ENCODE measurements at places on chromosomes 1 and 21.

DNA sequence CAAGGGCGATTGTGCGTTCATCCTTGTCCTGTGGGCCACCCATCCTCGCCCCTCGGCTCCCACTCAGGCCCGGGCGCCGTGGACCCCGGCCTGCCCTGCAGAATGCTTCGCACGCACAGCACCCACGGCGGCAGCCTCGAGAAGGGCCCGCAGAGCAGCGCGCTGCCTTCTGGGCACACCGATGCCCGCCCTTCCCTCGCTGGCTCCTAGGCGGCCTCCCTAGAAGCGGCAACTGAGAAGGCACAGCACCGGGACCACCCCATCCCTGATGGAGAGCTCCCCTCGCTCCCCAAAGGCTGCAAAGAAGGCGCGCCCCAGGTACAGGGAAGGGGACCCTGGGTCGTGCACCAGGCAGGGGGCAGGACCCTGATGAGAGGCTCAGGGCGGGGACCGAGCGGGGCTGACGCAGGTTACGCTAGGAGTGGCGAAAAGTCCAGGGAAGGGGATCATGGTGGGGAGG, 971 bp downstream of the CAPZB start:
- DNase-seq = no peak

GRCh38 chr1:84611796-84612195, 37.6 kb upstream of the CTBS start:
- DNase-seq = no peak

GRCh38 chr21:25539606-25540005, 67.7 kb downstream of the MRPL39 start:
- no peak for DNase-seq

GRCh38 chr1:198970916-198971315, 332.1 kb downstream of the PTPRC start:
- no peak for DNase-seq

- no peak for DNase-seq
These were observed 21.6 kb upstream of the STUM start for GRCh38 chr1:226526801-226527595.

GRCh38 chr1:9596415-9597123, 7.9 kb downstream of the TMEM201 start:
- DNase-seq = no peak

- no peak for DNase-seq
These were observed 5.2 kb downstream of the NPL start for GRCh38 chr1:182794676-182795201.

- DNase-seq = no peak
These were observed 2.3 kb downstream of the CRP start for GRCh38 chr1:159712080-159712479.

DNA sequence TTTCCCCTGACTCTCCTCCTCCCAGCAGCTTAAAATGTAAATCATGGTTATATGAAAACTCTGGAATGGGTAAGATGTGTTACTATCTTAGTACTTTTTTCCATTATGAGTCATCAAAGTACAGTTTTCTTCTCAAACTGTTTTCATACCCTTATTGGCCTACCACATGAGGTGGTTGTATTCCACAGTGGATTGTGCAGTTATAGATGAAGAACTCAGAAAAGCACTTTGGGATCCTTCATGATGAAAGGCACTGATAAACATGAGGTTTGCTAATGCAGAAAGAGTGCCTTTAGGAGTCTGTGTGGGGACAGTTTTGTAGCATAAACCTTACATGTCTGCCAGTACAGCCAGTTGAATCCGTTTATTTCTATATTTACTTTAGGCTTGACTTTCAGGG, 32.0 kb upstream of the MYOCOS start:
- no peak for DNase-seq

DNA sequence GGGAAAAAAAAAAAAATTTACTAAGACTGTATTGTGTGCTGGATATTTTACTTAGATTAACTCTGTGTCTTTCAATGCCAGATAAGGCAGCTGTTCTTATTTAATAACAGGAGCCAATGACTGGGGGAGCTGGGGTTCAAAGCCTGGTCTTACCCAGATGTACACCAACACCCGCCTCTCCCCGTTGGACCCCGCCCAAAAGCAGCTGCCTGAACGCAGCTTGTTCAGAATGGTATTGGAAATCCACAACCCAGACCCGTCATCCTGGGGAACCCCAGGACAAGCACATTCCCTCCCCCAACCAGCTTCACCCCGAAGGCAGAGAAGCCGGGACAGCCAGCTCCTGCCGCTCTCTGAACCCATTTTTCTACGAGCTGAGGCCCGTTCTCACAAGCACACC, 113.6 kb upstream of the TMPRSS2 start:
- no peak for DNase-seq

GRCh38 chr1:174309490-174309889, 138.3 kb upstream of the GPR52 start:
- no peak for DNase-seq

GRCh38 chr1:187514110-187514509, 685.4 kb downstream of the PLA2G4A start:
- DNase-seq = no peak

DNA sequence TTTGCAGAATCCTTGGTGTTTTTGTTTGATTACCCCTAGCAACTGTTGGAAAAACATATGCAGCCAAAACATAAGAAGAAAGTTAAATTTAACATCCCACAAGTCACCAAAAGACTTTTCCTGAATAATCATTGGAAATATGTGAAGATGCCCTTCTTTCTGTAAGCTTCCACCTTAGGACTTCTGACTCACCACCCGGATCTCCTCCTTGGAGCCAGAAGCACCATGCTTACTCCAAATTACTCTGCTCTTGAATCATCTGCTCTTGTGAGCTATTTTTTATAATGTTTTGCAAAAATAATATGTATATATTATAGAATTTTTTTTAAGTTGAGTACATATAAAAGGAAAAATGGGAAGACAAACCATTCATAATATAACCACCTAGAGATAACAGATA, 391.7 kb downstream of the KCTD3 start:
- DNase-seq = no peak

GRCh38 chr1:30618335-30618747, 105.0 kb downstream of the MATN1 start:
- no peak for DNase-seq

DNA sequence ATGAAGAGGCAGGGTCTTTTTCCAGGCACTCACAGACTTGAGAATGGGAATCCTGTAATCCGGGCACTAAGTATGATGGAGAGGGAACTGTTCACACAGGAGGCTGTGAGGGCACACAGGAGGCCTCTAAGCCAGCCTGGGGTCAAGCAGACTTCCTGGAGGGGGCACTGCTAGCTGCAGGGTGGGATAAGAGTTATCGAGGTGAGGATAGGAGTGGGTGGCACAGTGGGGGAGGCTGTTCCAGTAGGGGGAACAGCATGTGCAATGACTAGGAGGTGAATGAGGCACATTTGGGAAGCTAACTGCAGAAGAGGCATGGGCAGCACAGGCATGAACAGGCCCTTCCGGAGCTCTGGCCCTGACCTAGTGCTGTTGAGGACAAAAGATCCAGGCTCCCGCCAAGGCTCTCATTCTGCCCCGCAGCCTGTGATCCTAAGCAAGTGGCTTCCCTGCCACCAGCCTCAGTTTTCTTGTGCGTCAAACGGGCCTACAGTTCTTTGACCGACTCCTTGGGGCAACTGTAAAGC, 216.7 kb downstream of the TRABD2B start:
- DNase-seq = no peak

DNA sequence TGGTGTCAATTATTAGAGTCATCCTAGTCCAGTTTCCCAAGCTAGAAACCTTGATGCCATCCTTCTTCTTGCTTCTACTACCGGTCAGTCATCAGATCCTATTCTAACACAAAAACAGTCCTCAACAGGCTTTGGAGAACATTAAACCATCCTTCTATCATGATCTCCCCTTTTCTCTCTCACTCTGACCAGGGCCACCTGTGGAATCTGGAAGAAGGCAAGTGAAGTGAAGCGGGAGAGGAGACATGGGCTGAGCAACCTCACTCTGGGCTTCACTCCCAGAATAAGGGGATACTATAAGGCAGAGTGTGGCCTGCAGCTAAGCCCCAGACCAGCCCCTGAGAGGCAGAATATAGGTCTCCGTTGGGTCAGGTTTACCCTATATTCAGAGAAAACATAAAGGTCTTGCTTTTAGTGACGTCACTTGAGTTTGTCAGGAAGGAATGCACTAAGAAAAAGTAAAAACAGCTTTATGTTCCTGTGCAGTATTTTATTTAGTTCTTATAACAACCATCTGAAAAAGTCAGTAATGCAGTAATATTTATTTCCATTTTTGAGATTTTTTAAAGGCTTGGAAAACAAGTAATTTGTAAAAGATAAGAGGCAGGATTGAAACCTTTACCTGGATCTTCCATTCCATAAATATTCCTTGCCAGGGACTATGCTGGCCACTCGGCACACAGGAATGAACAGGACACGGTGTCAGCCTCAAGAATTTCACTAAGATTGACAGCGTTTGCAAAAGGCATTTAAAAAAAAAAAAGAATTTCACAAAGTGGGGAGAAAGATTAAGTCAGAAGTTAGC, 61.3 kb downstream of the NFASC start:
- no peak for DNase-seq

GRCh38 chr1:28236656-28237322, 865 bp downstream of the ATP5IF1 start:
- DNase-seq = no peak

- DNase-seq = no peak
These were observed 121.7 kb downstream of the TNFSF18 start for GRCh38 chr1:172929006-172929405.

DNA sequence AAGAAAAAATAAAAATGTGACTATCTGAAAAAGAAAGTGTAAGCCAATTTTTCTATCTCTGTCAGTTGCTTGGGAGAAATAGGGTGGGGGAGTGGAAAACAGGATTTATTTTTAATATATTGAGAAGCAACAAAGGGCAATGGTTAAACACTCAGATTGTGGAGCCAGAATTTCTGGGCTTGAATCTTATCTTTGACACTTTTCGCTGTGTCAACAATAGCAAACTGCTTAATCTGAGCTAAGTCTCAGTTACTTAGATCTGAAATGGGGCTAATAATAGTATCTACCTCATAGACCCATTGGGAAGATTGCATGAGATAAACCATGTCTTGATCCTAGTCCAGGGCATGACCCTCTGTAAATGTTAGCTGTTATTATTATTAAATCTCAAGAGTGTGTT, 468.1 kb downstream of the ADGRL2 start:
- no peak for DNase-seq

- no peak for DNase-seq
These were observed 12.0 kb downstream of the SETD4 start for GRCh38 chr21:36048357-36048756.

- DNase-seq = no peak
These were observed 2.6 kb downstream of the CLCC1 start for GRCh38 chr1:108960719-108961118.

DNA sequence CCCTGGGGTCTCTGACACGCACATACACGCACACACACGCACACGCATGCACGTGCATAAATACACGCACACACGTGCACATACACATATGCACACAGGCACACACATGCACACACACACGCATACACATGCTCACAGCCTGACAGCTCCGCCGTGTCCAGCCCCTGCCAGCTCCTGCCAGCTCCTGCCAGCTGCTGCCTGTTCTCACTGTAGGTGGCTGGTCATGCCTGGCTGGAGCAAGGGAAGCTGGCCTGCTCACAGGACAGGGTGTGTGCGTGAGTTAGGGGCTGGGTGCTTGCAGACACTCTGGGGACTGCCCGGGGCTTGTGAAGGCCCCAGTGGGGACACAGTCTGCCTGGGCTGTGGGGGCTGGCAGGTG, 4.9 kb downstream of the PLCH2 start:
- DNase-seq = no peak

DNA sequence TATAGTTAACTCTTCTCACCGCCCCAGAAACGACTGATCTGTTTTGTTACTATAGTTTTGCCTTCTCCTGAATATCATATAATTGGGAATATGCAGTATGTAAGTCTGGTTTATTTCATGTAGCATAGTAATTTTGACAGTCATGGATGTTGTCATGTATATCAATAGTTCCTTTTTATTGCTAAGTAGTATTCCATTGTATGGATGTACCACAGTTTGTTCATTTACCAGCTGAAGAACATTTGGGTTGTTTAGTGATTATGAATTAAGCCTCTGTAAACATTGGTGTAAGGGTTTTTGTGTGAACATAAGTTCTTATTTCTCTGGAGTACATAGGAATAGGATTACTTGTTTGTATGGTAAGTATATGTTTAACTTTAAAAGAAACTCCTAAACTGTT, 55.5 kb downstream of the ACTL8 start:
- no peak for DNase-seq

GRCh38 chr1:154607106-154607608, 829 bp downstream of the ADAR start:
- no peak for DNase-seq

GRCh38 chr21:37241426-37241825, 25.7 kb downstream of the VPS26C start:
- no peak for DNase-seq

GRCh38 chr1:242187171-242187570, 188.3 kb upstream of the MAP1LC3C start:
- no peak for DNase-seq

- DNase-seq = no peak
These were observed 13.7 kb downstream of the CADM3 start for GRCh38 chr1:159185121-159185520.

DNA sequence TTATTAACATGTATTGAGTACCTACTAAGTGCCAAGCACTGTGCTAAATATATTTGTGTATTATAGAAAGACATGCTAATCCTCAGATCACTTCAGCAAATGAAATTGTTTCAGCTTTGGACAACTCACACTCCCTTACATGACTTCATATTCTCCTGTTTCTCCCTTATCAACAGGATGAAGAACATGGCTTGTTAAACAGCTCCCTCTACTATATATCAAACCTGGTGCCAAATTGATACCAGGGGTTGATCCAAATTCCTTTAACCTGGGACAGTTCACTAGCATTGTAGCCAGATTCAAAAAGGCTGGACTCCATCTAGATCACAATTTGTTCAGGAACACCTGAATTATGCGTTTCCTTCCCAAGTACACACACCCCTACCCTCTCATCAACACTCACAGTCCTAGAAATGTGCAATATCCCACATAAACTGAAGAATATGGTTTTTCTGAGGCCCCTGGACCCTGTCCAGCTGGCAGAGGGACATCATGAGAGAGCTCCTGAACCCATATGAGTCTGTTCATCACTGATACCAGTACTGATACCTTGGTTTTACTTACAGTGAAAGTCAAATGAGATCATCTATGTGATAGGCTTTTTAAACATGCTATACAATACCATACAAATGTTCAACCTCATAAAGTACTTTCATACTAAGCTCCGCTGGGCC, 47.0 kb upstream of the PALMD start:
- DNase-seq = no peak

- no peak for DNase-seq
These were observed 27.7 kb downstream of the DSTYK start for GRCh38 chr1:205183676-205184335.

- no peak for DNase-seq
These were observed 81.3 kb downstream of the TIAM1 start for GRCh38 chr21:31262728-31263127.

- no peak for DNase-seq
These were observed 63.7 kb upstream of the ABCG1 start for GRCh38 chr21:42155045-42155855.

GRCh38 chr1:25700144-25700523, 83.5 kb downstream of the MAN1C1 start:
- no peak for DNase-seq

- DNase-seq = no peak
These were observed 53.4 kb downstream of the RGS2 start for GRCh38 chr1:192862271-192862670.
